HuH-7 (cell line): ENCODE measurements at places on chromosomes 12 and 14.

GRCh38 chr12:130879212-130879686, 7.4 kb downstream of the RAN start:
- no peak for DNase-seq

DNA sequence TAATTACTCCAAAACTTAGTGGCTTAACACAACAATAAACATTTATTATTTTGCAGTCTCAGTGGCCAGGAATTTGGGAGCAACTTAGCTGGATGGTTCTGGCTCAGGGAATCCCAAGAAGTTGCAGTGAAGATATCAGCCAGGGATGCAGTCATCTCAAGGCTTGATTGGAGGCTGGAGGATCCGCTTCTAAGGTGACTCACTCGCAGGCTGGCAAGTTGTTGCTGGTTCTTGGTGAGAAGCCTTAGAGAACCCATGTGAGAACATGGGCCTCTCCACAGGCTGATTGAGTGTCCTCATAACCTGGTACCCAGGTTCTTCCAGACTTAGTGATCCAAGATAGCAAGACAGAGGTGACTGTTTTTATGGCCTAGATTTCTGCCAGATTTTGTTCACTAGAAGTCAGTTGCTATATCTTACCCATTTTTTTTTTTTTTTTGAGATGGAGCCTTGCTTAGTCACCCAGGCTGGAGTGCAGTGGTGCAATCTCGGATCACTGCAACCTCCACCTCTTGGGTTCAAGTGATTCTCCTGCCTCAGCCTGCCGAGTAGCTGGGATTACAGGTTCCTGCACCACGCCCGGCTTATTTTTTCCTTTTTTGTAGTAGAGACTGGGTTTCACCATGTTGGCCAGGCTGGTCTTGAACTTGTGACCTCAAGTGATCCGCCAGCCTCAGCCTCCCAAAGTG, 32.5 kb downstream of the BRMS1L start:
- DNase-seq: no peak

GRCh38 chr12:30985814-30986452, 59.4 kb downstream of the TSPAN11 start:
- peak; percentile 87 for DNase-seq

DNA sequence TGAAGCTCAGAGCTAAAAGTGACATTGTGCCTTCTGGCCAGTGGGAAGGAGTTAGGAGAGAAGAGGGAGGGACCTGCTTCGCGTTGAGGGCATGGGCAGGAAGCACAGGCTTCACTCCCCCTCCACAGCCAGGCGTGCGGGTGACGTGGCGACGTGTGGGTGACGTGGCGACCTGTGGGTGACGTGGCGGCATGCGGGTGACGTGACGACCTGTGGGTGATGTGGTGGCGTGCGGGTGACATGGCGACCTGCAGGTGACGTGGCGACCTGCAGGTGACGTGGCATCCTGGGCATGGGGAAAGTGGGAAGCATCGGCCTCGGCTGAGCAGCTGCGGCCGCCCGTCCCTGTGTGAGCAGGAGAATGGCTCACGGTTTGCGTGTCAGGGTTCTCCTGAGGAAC, 8.2 kb upstream of the GALNT9 start:
- DNase-seq: no peak

GRCh38 chr12:86744547-86745212, 488.5 kb upstream of the MGAT4C start:
- DNase-seq: no peak

GRCh38 chr14:102209224-102209966, 69.7 kb downstream of the WDR20 start:
- peak; percentile 59 for DNase-seq

DNA sequence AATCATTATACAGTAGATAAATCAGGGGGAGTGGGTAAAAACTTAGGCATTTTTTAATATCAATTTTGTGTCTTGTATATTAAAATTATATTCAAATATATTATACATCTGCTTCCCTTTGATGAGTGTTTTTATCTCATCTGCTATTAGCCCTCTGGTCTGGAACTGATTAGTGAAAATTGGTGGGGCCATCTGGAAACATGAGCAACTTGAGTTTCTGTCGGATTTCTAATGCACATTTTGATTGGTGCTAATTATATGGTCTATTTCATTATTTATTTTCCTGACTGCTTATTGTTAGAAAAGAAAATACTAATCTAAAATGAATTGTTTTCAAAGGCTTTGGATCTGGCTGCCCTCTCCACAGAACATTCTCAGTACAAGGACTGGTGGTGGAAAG, 28.2 kb downstream of the TTC8 start:
- DNase-seq: no peak

GRCh38 chr14:85471744-85472143, 58.2 kb upstream of the FLRT2 start:
- peak; percentile 49 for DNase-seq

GRCh38 chr14:35403114-35403602, 1.4 kb downstream of the NFKBIA start:
- DNase-seq: no peak

DNA sequence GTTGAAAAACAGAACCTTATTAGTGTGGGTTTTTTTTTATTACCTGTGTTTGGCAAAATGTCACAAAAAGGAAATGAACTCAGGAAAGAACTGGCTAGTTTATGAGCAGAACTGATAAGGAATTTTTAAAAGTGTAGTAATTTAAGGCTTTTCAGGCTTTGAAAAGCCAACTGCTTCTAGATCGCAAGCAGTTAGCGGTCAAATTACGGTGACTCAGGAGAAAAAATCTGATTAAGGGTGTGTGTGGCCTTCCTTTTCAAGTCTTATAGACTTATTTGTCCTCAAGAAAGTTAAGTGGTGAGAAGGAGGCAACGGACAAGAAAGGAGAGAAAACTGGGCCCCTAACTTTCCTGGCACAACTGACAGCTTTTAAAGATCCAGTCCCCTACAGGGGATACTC, 33.4 kb downstream of the PDZRN4 start:
- no peak for DNase-seq
